Activated T-cell treated with anti-CD3 and anti-CD28 coated beads, Interleukin-2, amount 50 U/mL, for 4 hours (primary cell): ENCODE measurements at places on chromosomes 4 and X. TPM values are rescaled to one million over a fixed set of nuclear protein-coding genes. Genes with fewer than 3 reads are reported as not detected.

CXCL8 gene
- total RNA-seq = 4.2 TPM

MSANTD1 gene
- total RNA-seq = 0.87 TPM

PFKFB1 gene
- 0.29 TPM for total RNA-seq

PPP1R2C gene
- total RNA-seq = not detected

MTNR1A gene
- not detected for total RNA-seq

TRIM2 gene
- total RNA-seq = 0.94 TPM

ADRA2C gene
- not detected for total RNA-seq

CSN1S1 gene
- not detected for total RNA-seq

C4orf54 gene
- total RNA-seq = not detected

S100P gene
- not detected for total RNA-seq

NLGN3 gene
- 0.40 TPM for total RNA-seq

CCNA2 gene
- total RNA-seq = 14.5 TPM

HHIP gene
- 0.08 TPM for total RNA-seq

AGTR2 gene
- total RNA-seq = not detected

APOO gene
- total RNA-seq = 29.7 TPM

RNF212 gene
- total RNA-seq = 0.79 TPM

TCEAL6 gene
- total RNA-seq = not detected

AFM gene
- total RNA-seq = not detected

GCNA gene
- total RNA-seq = 2.1 TPM

MAGED4B gene
- 0.74 TPM for total RNA-seq

CCNG2 gene
- total RNA-seq = 0.30 TPM

LONRF3 gene
- total RNA-seq = 5.8 TPM
